HTR-8/SVneo (cell line): ENCODE measurements at places on chromosomes 7 and 10.

DNA sequence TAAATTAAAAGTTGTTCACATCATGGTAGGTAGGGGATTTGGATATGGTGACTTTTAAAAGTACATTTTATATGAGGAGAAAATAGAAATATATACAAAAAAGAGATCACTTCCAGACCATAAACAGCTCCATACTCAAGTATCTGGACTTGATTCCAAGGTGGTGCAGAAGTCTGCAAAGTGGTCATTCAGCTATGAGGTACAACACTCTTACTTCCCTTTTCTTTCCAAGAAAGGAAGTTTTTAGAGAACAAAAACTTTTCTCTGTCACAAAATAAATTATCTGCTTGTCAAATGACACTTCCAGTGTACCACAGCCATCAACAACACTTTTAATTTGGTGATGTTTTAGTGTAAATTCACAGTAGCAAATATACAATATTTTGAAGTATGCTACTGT is 1013.5 kb downstream of the GATA3 start:
- DNase-seq, result no peak

DNA sequence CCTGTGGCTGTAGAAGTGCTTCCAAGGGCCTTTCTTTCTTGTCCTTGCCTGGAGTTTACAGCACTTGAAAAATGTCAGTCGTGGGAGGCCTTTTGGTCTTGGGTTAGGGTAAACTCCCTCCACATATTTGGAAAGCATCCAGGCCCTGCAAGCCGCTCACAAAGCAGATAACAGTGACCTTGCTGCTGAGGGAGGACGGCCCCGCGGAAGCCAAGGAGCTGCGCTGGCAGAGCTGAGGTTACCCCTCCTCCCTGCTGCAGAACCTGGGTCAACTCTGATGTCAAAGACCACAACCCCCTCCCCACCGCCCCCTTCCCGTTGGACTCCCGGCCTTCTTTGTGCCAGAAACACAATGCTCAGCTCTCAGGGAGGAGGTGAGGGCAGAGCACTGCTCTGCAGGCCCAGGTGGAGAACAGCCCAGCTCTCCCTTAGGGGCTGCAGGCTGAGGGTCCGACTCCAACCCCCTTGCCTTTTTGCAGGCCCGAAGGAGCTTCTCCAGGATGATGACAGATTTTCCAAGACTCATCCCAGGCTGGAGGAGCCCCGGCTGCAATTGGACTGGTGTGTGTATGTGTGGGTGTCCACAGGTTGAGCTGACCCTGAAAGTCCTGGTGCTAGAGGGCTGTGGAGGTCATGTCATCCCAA is 957.6 kb upstream of the ZNF722 start:
- DNase-seq, result no peak

GRCh38 chr10:123904834-123905409 is 13.3 kb upstream of the CPXM2 start:
- no peak for DNase-seq

DNA sequence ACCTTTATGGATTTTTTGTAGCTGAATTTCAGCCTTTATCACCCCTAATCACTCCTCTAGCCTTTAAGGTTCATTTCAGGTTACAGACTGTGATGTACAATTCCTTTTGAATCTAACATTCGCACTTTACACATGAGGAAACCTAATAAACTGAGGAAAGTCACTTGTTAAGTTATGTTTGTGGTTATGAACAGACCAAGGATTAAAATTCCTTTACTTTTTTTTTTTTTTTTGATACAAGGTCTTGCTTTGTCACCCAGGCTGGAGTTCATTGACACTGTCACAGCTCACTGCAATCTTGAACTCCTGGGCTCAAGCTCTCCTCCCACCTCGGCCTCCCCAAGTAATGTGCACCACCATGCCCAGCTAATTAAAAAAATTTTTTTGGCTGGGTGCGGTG is 3.6 kb downstream of the MCU start:
- no peak for DNase-seq

DNA sequence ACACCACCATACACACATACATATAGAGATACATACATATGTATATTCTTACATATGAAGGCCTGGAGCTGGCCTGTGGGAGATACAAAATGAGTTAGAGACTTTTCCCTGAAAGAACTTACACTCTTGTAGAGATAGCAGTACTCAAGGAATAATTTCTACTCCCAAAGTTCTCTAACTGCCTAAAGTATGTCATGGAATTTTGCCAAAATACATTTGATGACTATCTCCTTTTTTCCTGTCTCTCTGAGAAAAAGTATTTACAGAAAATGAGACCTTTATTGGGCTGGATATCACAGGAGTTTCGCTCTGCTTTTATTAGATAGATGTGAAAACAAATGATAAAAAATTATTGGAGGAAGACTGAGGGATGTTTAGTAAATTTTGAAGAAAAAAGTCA is 220.1 kb downstream of the POU6F2 start:
- DNase-seq, result no peak

DNA sequence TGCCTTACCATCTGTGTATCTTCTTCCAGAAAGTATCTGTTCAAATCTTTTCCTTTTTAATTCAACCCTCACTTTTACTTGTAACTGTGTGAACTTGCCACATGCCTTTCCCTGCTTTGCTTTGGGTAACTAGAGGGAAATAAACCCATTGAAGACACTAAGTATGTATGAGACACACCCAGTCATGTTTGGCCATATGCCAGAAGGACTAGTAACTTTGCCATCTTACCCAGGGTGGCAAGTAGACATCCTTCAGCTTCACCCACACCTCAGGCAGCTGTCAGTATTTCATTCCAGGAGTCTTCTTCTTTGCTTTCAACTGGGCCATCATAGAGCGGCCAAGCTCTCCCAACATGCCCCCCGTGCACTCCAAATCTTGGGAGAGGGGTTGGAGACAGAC is 323.1 kb downstream of the TNS3 start:
- no peak for DNase-seq

GRCh38 chr10:27683226-27683625 is 62.4 kb downstream of the MKX start:
- no peak for DNase-seq
